ENCODE measurements at places on chromosomes 6 and 20. TPM values are rescaled to one million over a fixed set of nuclear protein-coding genes. Genes with fewer than 3 reads are reported as not detected.

The TAGAP gene
- 0.08 TPM for polyA plus RNA-seq

The FAM83C gene
- 12.6 TPM for polyA plus RNA-seq

The CLPSL1 gene
- polyA plus RNA-seq, result not detected

The ADTRP gene
- 12.7 TPM for polyA plus RNA-seq

The CLPSL2 gene
- not detected for polyA plus RNA-seq

The PDE7B gene
- polyA plus RNA-seq, result 0.01 TPM

The IL20RA gene
- 1.3 TPM for polyA plus RNA-seq

The KCNK5 gene
- polyA plus RNA-seq, result not detected

The UBR2 gene
- polyA plus RNA-seq, result 13.7 TPM

The HEY2 gene
- not detected for polyA plus RNA-seq

The PGC gene
- not detected for polyA plus RNA-seq

The SMLR1 gene
- not detected for polyA plus RNA-seq

The KIF16B gene
- 14.2 TPM for polyA plus RNA-seq

The FBXL4 gene
- 17.4 TPM for polyA plus RNA-seq

The XKR7 gene
- not detected for polyA plus RNA-seq

The TRIM31 gene
- not detected for polyA plus RNA-seq

Data from keratinocyte (primary cell).